ENCODE measurements at places on chromosomes 4 and X. TPM values are rescaled to one million over a fixed set of nuclear protein-coding genes. Genes with fewer than 3 reads are reported as not detected.

COL4A5 gene
- 9.3 TPM for total RNA-seq

DCAF8L2 gene
- 0.07 TPM for total RNA-seq

P2RY8 gene
- total RNA-seq, result not detected

GDPD2 gene
- not detected for total RNA-seq

NHSL2 gene
- total RNA-seq, result 38.0 TPM

NLGN4X gene
- not detected for total RNA-seq

CT83 gene
- total RNA-seq, result not detected

SHOX gene
- total RNA-seq, result not detected

CT47B1 gene
- not detected for total RNA-seq

SERPINA7 gene
- total RNA-seq, result not detected

BMPR1B gene
- total RNA-seq, result 0.66 TPM

Measured in thoracic aorta endothelial cell (primary cell).